ENCODE measurements at places on chromosomes 13 and 19. TPM values are rescaled to one million over a fixed set of nuclear protein-coding genes. Genes with fewer than 3 reads are reported as not detected.

- no peak for DNase-seq
These were observed 65.4 kb downstream of the KL start for GRCh38 chr13:33081666-33082065.

GRCh38 chr13:52638666-52639328, 3.4 kb upstream of the HNRNPA1L2 start:
- DNase-seq, result no peak

OR7C1 gene
- total RNA-seq, result under 0.01 TPM

IRGC gene
- total RNA-seq, result not detected

KIR3DL1 gene
- total RNA-seq, result not detected

S1PR4 gene
- total RNA-seq, result 331 TPM

- DNase-seq, result no peak
These were observed 2.2 kb upstream of the TNFSF13B start for GRCh38 chr13:108267347-108267746.

DNA sequence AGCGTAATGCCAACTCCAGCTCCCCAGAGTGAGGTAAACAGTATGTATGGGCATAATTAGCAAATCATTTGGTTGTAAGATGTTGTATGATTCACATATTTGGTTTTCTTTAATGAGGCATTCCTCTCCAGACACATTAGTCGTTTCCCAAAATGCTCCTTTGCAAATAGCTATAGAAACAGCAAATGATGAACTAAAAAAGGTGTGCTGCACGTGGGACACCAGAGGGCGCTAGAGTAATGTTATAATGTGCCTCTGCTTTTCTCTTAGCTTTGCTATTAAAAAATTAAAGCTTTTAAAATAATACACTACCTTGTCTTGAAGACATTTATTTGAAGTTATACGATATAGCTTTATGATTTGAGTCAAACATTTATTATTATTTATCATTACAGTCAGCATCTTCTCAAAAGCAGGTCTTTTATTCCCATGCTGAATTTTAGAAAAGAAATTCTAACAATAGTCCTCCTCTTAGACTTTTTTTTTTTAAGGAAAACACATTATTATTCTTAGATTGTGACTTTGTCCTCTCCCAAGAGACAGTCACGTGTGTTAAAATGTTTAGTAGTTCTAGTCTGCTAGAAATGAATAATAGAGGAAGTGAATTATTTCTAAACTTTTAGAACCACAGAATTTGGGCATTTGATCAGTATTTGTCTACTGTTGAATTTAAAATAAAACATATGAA, 121.6 kb upstream of the FRY start:
- peak; percentile 69 for DNase-seq

DNA sequence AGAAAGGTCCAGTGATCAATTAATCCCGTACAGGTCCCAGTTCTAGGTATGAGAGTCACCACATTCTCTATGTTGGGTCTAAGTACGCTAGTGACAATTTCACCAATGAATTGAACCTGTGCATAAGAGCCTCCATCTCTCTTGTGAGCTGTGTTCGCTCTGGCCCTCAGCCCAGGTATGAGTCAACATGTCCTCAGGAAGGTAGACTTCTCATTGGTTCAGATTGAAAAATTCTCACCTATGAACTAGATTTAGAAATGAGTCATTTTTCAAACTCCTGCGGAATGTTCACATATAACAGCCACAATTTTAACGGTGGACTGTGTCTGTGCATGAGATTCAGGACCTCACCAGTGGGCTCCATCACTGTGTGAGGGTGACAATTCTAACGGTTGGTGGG, 12.7 kb upstream of the ZNF43 start:
- no peak for DNase-seq

- no peak for DNase-seq
These were observed 77.1 kb downstream of the DCLK1 start for GRCh38 chr13:36054041-36054440.

GRCh38 chr19:55146078-55146704, 2.8 kb downstream of the TNNT1 start:
- no peak for DNase-seq

DNA sequence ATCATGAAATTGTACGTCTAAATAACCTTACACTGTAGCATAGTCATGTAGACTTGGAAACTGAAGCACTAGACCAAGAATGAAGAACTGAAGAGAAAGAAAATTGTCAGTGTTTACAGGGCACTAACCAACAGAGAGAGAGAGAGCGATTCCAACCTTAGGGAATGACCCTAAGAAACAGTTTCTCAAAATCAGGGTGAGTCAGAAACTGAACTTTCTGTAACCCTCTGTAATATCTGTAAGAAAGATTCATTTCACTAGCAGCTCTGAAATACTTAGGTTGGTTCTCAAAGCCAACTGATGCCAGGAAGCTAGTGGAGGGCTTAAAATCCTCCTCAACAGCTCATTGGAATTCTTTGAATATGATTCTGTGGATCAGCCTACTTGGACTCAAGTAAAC, 936.9 kb downstream of the EFNB2 start:
- DNase-seq, result no peak
